KG1 (cell line): ENCODE measurements at places on chromosomes 2 and 18.
A peak's percentile ranks its signal among the peaks of the same experiment; 100 is the strongest.

DNA sequence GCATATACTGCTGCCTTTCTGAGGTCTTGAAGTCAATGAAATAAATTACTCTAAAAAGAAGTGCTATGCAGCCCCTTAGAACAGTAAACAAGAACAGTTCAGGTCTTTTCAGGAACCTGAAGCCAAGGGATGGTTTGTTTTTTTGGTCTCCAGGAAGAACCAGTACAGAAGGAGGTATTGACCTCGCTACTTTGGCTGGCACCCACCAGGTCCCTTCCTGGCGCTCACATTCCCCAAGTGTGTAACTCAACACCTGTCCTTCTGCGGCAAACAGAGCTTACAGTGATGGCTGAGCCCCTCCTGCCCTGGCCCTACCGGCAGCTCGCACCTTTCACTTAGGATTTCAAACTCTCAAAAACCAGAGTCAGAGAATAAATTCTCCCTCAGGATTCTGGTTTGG is 51.9 kb downstream of the SETBP1 start:
- no peak for DNase-seq

- DNase-seq, result no peak
Measured at GRCh38 chr2:102000813-102001766, 9.3 kb downstream of the IL1R2 start.

- DNase-seq, result no peak
Measured at GRCh38 chr2:204255071-204255470, 290.2 kb upstream of the PARD3B start.

DNA sequence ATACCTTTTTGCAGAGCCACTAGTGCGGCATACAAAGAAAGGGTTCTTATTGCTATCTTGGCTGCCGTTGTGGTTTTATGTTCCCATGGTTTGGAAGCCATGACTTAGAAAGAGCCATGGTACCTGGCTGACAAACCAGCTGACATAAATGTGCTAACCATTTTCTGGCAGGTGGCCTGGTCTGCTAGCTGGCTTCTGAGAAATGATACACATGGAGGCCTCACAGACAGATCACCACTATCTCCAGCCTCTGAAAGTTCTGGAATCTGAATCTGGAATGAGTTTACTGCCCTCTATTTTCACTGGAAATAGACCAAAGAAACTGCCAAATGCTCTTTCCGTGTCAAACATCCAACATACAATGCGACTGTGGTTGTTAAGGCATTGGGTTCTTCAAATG is 123.7 kb downstream of the QPCT start:
- DNase-seq, result no peak

GRCh38 chr2:102498414-102498813 is 25.4 kb downstream of the SLC9A4 start:
- no peak for DNase-seq

DNA sequence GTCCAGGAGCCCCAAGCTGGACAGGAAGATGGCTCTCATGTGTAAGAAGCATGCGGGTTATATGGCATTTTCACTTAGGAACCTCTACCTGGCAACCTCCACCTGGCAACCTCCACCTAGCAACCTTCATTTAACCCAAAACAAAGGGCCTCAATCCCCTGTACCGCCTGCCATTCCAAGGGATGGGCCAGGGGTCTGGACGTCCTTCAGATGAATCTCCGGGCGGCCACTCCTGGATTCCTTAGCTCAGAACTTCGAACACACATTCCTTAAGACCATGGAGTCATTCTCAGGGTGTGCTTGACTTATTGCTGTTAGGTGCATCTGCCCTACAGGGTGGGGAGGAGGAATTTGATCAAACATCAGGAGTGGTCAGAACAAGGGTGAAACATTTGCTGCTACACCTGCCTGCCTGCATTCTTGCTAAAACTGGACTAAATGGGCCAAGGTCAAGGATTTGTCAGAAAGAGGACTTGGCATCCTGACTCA is 277.6 kb downstream of the PHLPP1 start:
- DNase-seq, result no peak

GRCh38 chr18:64972545-64972944 is 778.3 kb upstream of the CDH7 start:
- DNase-seq, result no peak

GRCh38 chr2:156151351-156151750 is 181.2 kb downstream of the NR4A2 start:
- no peak for DNase-seq

DNA sequence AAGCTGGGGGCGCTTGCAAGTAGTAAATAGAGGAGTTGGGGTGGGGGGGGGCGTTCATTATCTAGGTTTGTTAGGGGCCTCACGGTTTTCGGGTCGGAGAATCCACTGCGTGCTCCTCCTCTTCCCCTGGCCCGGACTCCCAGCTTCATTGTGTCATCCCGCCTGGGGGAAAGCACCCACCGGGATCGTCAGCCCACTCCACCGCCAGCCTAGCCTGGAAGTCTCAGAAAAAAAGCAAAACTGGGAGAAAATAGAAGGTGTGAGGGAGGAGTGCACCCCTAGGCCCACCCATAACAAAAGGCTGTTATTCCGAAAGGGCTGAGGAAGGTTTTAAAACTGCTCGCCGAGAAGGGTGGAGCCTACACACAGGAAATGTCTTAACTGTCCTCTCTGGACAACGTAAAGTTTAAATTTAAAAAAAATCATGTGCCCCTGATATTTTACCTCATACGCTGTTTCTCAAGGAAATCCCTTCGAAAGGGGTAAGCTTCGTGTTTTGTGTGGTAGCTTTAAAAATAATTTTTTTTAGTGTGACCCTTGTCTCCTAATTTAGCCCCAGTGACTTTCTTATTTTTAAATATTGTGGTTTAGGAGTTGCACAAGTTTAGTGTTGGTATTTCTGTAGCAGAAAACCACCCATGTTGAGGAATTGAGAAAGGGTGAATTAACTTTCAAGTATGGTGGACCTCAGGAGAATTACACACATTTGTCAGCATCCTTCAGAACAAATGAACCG is 104.2 kb downstream of the SPTBN1 start:
- peak; percentile 36 for DNase-seq

DNA sequence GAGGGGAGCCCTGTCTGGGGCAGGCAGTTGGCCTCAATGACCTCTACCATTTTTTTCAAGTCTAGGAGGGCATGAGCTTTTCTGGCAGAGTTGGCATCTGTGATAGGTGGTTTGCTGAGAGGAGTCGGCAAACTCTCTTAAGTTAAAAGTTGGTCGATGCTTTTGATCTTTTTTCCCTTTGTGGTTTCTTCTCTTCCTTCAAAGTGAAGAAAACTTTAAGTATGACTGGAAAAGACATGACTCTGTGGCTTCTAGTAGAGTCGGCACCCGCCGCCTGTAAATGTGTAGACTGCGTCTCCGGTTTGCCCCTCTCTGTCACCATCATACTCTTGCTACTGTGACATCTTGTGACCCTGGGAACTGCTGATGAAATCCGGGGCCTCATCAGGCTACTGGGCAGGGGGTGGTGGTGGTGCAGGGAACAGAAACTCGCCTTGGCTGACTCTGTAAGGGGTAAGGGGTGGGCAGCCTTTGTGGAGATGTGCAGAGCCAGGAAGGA is 21.1 kb downstream of the INPP5D start:
- no peak for DNase-seq

DNA sequence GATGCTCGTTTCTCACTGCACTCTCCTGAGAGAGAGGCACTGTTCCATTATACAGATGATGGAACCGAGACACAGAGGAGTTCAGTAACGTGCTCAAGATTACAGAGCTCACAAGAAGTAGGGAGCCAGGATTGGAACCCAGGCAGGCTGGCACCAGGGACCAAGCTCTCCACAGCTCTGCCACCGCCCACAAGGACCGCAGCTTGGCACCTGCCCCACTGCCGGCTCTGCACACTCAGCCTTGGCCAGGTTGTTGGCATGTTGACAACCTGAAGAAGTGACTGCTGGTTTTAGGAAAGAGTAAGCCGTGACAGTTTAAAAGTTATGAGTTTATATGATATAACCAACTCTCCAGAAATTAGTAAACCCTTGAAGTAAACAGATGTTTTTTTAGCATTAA is 48.0 kb upstream of the ITM2C start:
- no peak for DNase-seq

DNA sequence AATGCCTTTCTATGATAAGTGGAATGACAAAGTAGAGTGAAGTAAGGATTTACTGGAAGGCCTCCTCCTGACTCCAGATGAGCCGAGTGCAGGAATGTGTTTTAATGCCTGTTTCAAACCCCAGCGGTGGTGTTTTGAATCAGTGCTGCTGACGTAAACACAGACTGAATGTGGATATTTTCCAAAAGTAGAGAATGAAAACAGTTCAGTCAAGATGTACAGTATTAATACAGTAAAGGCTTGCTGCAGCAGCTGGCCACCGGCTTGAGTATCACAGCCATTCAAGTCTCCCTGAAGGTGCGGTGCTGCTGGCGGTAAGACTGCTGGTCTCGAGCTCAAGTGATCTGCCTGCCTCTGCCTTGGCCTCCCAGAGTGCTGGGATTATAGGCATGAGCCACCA is 46.7 kb downstream of the ARHGAP28 start:
- no peak for DNase-seq

DNA sequence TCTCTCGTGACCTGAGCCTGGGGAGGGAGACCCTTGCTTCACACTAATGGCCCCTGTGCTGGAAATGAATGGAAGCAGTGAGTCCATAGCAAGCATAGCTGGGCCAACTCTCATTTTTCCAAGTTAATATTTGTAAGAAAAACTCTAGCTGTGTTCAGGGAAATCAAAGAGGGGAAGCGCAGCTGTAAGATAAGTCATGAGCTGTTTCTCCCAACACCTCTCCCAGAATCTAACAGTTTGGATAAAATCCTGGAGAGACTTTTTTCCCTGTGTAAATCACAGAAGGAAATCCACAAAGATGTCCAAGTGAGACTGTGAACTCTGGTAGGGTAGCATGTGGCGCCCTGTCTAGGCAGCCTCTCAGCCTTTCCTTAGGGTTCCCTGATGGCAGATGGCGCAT is 27.2 kb downstream of the EDAR start:
- DNase-seq, result no peak

DNA sequence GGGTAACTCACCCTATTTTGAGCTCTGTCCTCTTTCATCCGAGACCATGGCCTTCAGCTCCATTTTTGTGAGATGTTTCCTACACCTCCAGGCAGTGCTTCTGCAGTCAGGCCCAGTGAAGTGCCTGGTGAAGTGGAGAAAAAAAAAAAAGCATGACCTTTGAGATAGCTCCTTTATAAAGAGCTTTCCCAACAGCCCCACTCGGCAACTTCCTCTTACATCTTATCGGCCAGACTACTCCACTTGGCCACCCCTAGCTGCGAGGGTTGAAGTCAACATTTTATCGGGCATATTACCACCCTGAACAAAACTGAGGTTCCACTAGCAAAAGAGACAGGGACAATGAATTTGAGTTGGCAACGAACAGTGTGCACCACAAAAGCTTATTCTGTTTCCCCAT is 124.8 kb upstream of the RNF152 start:
- DNase-seq, result no peak

GRCh38 chr2:85765081-85765731 is 11.4 kb downstream of the ATOH8 start:
- DNase-seq, result no peak

DNA sequence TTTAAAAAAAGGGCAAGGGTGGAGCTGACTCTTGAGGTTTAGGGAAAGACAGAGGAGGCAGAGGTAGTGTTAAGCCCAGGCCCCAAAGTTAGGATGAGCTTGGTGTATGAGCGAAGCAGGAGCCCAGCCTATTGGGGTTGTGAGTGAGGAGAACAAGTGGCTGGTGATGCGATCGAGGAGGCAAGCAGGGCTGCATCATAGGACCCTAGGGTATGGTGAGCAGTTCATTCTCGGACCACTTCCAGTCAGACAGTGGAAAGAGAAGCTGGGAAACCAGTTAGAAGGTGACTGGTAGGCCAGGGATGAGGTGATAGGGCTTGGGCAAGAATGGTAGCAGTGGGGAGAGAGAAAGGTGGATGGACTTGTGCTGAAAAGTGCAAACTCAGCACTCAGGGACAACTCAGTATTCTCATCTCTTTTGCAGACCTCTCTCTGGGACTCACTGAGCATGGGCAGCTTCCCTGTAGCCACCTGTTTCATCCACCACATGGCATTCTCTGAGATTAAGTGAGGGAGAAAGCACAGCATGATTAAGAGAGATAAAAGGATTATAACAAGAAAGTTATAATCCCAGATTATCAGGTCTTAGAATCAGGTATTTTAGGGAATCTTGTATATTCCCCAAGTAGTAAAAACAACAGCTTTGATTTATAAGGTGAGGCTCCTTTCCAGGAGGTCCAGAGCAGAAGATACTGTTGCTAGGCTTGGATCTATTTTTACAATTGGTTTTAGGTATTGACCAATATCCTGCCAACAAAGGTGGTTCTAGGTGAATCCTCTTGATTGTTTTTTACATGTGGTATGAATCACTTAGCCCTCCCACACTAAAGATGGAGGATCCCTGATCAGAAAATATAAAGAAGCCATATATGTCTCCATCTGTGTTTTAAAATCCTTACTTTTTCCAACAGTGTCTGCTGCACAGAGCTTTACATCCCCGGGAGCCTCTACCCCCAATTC is 38.3 kb downstream of the XRCC5 start:
- DNase-seq, result no peak

GRCh38 chr18:39172695-39173421 is 1607.3 kb upstream of the CELF4 start:
- DNase-seq, result no peak

- no peak for DNase-seq
Measured at GRCh38 chr2:197804758-197805714, 643 bp downstream of the PLCL1 start.

DNA sequence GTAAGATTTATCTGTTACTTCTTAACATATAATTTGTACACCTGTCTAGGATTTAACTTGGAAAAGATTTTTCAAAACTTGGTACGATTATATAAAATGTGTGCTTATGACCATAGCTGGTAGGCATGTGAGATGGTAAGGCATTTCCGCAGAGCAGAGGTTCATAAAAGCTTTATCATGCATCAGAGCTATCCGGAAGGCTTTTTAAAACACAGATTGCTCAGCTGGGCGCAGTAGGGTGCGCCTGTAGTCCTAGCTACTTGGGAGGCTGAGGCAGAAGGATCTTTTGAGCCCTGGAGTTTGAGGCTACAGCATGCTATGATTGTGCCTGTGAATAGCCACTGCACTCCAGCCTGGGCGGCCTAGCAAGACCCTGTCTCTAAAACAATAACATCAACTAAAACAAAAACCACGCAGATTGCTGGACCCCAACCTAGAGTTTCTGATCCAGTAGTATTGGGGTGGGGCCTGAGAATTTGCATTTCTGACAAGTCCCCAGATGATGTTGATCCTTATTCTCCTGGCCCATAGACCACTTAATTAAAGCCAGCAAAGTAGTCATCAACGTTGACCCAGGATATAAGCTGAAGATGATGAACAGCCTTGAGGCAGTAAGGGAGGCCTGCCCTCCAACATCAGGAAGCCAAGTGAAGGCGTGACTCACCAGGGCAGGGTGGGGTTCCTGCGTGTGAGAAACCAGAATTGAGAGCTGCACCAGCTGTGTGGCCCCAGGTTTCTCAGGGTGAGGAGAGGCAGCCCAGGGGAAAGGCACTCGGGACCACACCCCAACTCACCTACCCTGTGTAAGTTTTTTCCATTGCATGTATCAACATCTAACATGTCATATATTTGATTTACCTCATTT is 21.6 kb upstream of the SLC20A1 start:
- no peak for DNase-seq
